ENCODE measurements at places on chromosomes 13 and 19. TPM values are rescaled to one million over a fixed set of nuclear protein-coding genes. Genes with fewer than 3 reads are reported as not detected.

DNA sequence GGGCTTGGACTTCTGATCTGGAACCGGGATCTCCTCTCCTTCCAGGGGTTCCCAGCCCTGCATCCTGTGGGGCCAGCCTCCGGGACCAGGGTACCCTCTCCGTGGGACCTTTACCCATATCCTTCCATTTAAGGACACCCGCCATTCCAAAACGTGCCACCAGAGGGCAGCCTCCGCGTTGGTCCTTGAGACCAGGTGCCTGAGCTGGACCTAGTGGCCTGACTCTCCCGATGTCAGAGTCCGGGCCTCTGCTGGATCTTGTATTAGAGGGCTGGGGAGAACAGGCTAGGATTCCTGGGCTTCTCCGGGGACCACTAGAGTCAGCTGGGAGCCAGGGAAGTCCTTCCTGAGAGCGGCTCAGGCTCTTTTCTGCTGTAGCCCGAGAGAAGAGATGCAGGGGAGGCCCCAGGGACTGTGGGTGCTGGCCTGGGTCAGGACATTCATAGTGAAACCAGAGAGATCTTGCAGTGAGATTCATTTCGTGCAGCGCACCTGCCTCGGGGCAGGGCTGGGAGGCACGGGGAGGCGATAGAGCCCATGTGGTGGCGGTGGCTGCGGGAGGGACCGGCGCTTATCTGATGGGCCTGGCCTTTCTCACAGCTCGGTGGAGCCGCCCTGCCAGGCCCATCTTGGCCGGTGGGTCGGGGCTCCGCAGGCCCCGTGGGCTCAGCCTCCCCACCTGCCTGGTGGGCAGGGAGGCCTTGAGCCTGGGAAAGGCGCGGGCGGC, 9.8 kb upstream of the SLC7A10 start:
- DNase-seq: no peak

Gene ZC3H13
- total RNA-seq: 33.5 TPM

DNA sequence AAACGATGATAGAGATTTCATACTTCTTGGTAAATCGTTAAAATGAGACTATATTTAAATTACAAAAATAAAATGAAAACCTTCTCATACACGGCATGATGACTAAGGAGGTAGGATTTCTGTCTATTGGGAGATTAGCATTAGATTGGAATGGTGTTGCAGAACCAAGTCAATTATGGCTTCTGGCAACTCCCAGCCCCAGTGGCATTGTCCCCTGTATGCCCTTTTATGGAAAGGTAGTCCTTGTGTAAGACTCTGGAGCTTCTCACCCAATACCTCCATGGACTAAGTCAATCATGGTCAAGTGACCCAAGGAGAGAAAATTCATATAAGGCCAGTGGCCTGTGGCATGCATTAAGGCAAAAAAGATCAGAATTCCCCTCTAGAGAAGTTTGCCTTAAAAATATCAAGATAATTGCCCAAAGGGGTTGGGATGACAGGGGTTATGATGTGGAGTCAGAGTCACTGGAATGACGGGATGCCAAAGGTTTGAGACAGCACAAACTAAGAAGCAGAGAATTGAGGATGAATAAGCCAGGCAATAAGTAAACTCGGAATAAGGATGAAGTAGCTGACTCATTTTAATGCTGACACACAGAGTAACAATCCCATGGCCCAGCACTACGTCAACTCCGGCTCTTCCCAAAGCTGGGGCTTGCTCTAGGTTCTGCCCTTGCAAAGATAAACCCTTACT, 57.8 kb upstream of the POSTN start:
- no peak for DNase-seq

DNA sequence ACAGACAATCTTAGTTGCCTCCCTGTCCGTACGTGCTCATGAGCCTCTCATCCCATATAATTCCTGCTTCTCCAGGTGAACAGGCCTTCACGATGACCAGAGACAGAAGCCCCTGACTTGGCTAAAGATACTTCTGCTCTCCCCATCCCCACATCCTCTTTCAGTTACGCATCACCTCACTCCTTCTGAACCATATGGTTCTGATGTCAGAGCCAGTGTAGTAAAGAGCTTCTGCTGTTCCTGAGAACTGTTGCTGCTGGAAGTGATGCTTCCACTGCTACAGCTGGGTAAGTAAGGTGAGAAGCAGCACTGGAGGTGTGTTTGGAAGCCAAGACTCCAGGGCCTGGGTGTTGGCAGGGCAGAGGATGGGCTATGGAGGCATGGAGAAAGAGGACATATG, 12.9 kb downstream of the SIGLECL1 start:
- DNase-seq: no peak

DNA sequence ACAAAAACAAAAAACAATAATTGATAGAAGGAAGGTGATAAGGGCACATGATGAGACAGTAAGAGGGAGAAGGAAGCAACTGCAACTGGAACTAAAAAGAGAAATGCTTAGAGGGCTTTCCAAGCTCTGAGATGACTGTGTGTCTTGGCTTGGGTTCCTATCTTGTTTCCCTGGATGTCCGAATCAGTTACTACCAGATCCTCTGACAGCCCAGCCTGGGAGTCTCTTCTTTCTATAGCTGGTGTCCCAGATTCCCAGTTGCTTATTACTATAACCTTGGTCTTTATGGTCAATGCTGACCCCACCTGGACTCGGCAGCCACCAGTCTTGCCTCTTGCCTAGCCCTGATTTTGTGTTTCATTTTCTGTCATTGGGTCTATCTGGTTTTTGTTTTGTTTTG, 116.4 kb downstream of the RFC3 start:
- DNase-seq: no peak

DNA sequence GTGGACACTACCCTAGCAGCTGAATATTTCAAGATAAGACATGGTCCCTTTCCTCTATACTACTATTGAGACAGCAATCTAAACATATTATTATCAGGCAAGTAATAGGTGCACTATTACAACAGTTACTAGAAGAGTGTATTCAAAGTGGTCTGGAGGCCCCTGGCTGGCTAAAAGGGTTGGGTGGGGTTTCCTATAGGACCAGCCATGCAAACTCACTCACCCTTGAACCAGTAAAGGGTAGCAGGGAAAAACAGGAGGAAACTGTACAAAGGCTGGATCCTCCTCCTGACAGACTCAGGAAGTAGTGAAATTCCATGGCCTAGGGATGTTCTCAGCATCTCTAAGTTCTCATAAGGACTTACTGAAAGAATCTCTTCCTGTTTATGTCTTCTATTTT, 7.7 kb downstream of the SMAD9 start:
- DNase-seq: no peak

DNA sequence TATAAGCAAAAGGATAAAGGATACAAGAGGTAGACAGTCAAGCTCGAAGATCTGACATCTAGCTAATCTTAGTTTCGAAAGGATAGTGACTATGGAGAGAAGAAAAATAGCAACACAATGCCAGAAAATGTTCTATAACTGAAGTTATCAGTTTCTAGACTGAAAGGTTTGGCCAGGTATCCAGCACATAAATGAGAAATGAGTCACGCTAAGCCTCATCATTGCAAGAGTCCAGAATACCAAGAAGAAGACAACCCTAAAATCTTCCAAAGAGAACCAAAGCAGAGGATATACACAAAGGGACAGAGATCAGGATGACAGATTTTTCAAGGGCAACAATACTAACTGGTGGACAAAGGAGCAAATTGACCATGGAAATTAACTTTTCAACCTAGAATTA, 237.0 kb downstream of the POSTN start:
- no peak for DNase-seq

DNA sequence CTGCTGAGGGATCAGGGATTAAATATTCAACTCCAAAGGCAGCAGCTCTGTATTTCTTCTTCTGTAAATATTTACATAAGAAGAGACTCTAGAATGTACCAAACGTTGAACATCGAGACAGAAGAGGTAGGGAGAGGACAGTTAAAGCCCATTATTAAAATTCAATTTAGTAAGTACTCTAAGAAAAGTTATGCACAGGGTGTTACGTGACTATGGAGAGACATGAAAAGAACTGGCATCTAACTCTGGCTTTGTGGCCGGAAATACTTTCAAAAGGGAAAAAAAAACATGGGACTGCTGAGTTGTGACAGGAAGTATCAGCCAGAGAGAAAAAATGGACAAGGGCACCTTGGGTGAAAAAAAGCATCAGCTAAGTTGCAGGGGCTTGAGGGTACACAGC, 36.7 kb downstream of the LNX2 start:
- no peak for DNase-seq

Data from spinal cord (tissue), 10 donors.